SK-N-SH (cell line): ENCODE measurements at places on chromosomes 2 and 18. TPM values are rescaled to one million over a fixed set of nuclear protein-coding genes. Genes with fewer than 3 reads are reported as not detected.
A peak's percentile ranks its signal among the peaks of the same experiment; 100 is the strongest.

GRCh38 chr2:204177251-204177976 lies 240.9 kb downstream of the ICOS start:
- no peaks in the 10 kb centered on the region for H3K27me3 ChIP-seq
- peak overlapping the region; percentile 99 for H3K27ac ChIP-seq
- no peaks in the 10 kb centered on the region for H3K36me3 ChIP-seq
- no peak for DNase-seq
- no peak overlapping the region; the same call in 1 of the 2 replicates for H3K4me3 ChIP-seq

DNA sequence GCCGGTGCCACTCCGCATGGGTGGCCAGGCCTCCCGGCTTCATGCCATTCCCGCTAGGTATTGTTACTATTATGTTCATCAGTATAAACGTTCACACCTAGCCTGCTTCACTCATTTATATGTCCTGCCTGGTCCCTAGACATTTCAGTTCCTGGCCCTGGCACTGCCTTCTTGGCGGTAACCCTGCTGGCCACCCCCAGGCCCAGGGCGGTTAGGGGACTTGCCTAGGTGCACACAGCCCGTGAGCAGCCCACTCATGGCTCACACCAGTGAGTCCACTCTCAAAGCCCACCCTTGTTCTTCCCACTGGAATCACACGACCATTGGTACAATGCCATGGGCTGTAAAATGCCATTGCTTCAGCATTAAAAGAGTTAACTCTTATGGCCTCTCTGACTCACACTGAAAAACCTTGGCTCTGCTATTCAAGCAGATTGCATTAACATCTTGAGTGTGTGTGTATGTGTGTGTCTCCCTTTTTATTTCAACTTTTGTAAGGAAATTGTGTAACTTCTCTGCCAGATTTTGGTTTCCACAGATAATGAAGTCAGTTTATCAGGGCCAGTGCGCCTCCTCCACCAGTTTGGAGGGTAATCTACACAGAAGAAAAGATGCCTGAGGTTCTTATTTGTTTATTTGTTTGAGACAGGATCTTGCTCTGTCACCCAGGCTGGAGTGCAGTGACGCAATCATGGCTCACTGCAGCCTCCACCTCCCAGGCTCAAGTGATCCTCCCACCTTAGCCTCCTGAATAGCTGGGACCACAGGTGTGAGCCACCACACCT lies 74.2 kb downstream of the RAB31 start:
- H3K4me3 ChIP-seq: no peak overlapping the region
- H3K4me1 ChIP-seq: peaks cover 7% of the 10 kb centered on the region; the same call in 1 of the 2 replicates
- no peaks in the 10 kb centered on the region for H3K27me3 ChIP-seq

DNA sequence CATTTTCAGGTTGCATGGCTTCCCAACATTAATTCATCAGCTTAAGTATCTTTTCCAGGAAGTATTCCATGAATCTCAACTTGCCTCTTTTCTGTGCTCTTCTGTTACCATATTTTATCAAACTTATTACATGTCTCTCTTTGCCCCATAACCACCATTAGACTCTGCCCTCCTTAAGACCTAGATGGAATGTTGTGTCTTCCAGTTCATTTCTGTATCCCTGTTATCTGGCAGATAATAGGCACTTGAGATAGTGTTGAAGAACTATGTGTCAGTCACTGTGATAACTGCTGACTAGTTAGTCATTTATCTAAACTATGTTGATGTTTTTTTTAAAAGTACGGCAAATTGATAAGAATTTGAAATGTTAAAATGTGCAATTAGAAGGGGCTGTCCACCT lies 41.8 kb downstream of the GLS start:
- no peaks in the 10 kb centered on the region for H3K27me3 ChIP-seq
- peaks cover 93% of the 10 kb centered on the region for H3K36me3 ChIP-seq
- 0 out of 2 replicates have a peak overlapping the region, but pooled peaks have one; percentile 11 for H3K27ac ChIP-seq
- no peak for DNase-seq
- H3K4me1 ChIP-seq: peaks cover 21% of the 10 kb centered on the region

GRCh38 chr2:43707255-43708015 lies 31.2 kb upstream of the C1GALT1C1L start:
- DNase-seq: no peak
- no peaks in the 10 kb centered on the region for H3K27me3 ChIP-seq
- H3K27ac ChIP-seq: peak overlapping the region; percentile 54

GRCh38 chr2:44934038-44934982 lies 7.2 kb upstream of the SIX3 start:
- peak overlapping the region; percentile 62 for H3K4me3 ChIP-seq
- H3K27ac ChIP-seq: peak overlapping the region; percentile 92
- H3K36me3 ChIP-seq: no peaks in the 10 kb centered on the region
- H3K4me1 ChIP-seq: peaks cover 31% of the 10 kb centered on the region

DNA sequence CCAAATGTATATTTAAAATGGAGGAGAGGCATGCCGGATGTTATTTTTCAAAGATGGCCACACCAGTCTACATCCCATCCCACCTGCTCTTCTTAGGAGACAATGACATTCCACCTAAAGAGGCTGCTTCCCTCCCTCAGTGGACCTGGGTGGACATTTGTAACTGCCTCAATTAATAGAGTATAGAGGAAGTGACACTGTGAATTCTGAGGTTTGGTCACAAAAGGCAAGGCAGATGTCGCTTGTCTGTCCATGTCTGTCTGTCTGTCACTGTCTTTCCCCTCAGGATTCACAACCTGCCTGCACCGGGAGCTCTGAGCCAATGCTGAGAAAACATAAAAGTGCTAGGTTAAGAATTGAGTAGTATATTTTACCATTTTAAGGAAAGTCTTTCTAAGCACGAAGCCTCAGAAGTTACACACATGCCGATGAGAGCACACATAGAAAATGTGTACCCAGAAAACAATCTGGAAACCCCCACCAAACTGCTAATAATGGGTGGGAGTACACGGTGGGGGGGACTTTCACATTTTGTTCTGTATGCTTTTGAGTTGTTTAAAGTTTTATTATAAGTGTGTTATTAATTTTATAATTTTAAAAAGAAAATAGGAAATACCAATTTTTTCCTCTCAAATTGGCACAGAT lies 21.0 kb downstream of the MIB1 start:
- DNase-seq: no peak
- no peak overlapping the region for H3K27ac ChIP-seq
- no peaks in the 10 kb centered on the region for H3K27me3 ChIP-seq

The TUBB6 gene
- 285 and 387 TPM in 2 replicates for polyA plus RNA-seq

The CIDEA gene
- not detected in 2 replicates for polyA plus RNA-seq
